SJCRH30 (cell line): ENCODE measurements at places on chromosomes 12 and 14. TPM values are rescaled to one million over a fixed set of nuclear protein-coding genes. Genes with fewer than 3 reads are reported as not detected.

Gene KRT77
- not detected in 2 replicates for total RNA-seq

Gene TMEM263
- 39.2 and 41.1 TPM in 2 replicates for total RNA-seq

Gene ARHGEF40
- 28.3 and 29.3 TPM in 2 replicates for total RNA-seq

Gene CCDC196
- not detected in 2 replicates for total RNA-seq

DNA sequence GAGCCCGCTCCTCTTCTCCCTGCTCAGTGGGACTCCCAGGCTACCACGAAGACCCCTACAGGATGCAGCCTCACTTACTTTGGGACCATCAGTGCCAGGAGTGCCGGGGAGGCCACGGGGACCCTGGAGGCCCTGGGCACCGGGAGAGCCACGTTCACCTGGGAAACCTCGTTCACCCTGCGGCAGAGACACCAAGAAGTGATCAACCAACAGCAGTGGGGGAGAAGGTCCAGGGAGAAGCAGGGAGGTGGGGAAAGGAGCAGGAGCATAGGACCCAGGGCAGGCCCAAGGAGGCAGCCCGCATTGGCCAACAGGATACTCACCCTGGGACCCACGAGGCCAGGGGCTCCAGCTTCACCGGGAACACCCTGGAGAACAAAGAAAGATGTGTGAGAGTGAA, 19.4 kb downstream of the TMEM106C start:
- DNase-seq: no peak

Gene HOXC4
- 4.7 and 6.3 TPM in 2 replicates for total RNA-seq

GRCh38 chr12:119990382-119990874, 1.4 kb downstream of the BICDL1 start:
- no peak for DNase-seq
